A172 (cell line): ENCODE measurements at places on chromosomes 1 and 21.
A peak's percentile ranks its signal among the peaks of the same experiment; 100 is the strongest.

GRCh38 chr1:42797414-42797813 lies 12.6 kb downstream of the TMEM269 start:
- no peak for DNase-seq

DNA sequence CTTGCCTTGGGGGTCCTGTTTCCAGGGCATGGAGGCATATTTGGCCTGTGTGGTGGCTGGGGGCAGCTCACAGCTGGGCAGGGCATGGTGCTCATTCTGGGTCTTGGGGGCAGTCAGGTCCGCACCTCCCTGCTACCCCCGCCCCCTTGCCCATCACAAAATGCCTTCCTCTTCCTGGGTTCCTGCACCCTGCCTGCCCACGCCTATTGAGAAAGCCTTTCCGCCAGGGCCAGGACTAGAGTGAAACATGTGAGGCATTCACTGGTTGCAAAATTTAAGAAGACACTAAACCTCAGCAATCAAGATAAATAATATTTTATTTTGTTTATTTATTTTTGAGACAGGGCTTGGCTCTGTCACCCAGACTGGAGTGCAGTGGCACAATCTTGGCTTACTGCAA lies 19.7 kb downstream of the PTAFR start:
- no peak for DNase-seq

GRCh38 chr1:110583505-110583904 lies 22.7 kb downstream of the KCNA2 start:
- no peak for DNase-seq

- DNase-seq: peak; percentile 43
These were observed 22.5 kb downstream of the NTMT2 start for GRCh38 chr1:170168265-170168664.

DNA sequence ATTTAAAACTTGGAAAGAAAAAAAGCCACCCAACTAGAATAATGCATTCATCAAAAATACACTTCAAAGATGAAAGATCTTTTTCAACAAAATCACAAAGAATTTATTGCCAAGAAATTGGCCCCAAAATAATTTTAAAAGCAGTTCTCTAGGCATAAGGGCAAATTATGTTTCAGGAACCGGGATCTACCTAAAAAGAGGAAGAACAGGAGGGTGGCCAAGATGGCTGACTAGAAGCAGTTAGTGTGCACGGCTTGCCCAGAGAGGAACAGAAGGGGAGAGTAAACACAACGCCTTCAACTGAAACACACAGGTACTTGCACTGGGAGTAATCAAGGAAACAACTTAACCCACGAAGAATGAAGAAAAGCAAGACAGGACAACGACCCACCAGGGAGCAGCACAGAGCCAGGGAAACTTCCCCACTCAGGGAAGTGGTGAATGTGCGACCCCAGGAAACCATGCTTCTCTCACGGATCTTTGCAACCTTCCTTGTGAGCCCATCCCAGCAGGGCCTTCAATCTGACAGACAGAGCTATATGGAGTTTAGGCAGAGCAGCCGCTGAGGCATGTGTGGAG lies 46.1 kb downstream of the ACKR1 start:
- no peak for DNase-seq

DNA sequence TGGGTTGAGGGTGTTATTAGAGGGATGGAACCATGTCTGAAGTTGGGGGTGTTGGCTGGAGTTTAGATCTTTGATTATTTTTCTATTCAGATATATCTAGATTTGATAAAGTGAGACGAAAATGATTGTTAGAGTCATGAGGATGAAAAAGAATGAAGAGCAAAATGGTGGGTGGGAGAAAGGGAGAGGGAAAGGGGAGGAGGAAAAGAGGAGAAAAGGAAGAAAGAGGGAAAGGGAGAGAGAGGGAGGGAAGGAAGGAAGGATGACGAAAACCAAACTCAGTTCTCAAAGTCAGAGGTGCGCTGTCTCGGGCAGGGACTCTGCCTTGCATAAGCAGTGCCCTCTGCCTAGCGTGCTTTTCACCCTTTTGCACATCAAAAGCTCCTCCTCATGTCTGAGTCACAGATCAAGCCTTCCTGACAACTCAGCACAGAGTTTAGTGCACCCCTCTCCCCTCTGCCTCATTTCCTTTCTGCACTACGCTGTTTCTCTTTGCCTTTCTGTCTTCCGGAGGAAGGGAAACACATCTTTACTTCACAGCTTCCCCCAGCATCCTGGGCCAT lies 225.8 kb upstream of the PROX1 start:
- peak; percentile 38 for DNase-seq

DNA sequence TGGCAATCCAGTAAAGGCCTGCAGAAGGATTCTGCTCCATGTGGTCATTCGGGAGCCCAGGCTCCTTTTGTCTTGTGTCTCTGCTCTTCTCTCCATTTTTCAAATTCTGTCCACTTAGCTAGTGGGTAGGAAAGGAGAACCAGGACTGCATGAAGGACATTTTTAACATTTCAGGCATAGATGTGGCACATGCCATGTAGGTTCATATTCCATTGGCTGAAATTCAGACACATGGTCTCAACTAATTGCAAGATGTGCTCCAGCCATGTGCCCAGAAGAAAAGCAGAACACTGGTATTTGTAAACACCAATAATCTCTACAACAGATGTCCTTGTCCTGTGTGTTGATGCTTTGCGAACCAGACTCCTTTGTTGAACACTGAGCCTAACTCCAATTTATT lies 85.2 kb upstream of the WLS start:
- no peak for DNase-seq

DNA sequence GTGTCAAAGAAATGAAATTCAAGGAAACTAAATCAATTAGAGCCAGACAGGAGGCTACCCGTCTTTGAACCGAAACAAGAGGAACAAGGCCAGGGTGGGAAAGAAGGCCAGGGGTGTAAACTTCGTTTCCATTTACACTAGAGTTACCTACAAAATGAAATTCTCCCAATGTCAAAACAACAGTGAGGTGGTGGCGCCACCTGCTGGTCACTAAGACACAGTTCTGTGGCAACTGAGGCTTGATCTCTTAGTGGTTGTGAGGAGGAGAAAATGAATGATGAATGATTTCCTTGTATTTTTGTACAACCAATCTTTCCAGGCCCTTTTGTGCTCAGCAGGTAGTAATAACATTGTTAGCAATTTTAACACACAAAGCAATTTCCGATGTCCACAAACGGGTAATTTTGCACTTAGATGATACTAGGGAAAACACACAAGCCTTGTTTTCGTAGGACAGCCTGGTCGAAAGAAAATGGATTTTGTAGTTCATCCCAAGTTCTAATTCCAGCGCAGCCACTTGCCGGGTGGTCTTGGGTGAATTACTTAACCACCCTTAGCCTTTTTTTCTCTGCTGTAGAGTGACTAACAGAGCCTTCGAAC lies 54.8 kb upstream of the SOD1 start:
- DNase-seq: peak; percentile 77

DNA sequence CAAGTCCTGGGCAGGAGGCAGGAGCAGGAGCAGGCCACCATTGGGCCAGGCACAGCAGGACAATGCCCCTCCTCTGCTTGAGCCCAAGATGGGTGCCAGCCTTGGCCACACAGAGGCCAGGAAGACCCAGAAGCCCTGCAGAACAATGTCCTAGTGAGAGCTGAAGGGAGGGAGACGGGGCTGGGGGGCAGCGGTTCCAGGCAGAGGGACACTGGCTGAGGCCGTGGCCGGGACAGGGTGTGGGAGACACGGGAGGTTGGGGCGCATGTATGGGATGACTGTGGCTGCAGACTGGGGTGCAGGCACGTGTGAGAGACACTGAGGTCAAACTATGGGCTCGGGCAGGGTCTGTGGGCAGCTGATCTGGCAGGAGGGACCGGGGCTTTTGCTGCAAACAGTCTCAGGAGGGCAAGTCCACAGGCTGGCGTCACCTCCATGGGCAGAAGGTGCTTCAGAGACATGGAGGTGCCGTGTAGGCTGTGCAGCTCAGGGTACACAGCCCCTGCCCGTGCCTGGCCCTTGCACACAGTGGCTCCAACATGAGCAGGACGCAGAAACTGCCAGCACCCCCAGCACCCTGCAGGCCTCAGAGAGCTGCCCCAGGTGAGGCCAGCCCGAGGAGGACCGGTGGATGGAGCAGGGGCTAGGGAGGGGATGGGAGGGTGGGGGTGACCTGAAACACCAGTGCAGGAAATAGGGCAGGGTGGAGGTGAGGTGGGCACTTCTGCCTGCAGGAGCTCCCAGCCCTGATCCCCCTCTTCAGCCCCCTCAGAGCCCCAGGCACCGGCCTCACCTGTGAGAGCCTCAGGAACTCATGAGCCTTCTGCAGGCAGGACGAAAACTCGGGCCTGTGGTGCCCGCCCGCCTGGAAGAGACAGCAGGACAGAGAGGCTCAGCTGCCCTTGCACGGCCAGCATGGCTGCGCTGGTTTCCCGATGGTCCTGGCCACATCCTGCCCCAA lies 19.5 kb downstream of the LSS start:
- no peak for DNase-seq

DNA sequence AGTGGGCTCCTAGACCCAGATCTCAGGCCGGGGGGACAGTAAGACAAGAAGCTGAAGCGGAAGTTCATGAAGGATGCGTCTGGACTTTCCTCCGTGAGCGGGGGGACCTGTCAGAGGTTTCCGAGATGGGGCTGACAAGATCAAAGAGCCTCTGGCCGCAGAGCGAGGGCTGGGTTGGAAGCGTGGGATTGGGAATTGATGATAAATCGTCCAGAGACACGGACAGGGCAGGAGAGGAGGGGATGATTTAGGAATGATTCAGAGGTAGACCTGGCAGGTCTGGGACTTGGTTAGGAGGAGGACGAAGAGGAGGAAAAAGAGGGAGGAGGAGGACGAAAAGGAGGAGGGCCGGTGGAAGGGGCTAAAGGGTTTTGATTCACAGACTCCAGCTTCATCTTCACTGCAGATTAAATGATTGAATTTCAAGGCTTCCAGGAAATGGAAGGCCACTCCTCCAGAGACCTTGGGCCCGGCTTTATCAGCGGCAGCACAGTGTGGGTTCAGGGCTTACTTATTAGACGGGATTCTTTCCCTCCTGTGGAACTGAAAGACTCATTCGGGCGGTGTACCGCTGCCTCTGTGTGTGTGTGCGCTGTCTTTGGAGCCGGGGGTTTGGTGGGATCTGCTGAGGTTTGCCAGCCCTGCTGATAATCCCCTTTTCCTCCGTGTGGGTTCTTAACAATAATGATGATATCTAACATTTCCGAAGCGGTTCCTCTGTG lies 85.7 kb upstream of the SLC45A1 start:
- DNase-seq: no peak

- peak; percentile 53 for DNase-seq
These were observed 206.0 kb downstream of the CENPF start for GRCh38 chr1:214808845-214809460.

DNA sequence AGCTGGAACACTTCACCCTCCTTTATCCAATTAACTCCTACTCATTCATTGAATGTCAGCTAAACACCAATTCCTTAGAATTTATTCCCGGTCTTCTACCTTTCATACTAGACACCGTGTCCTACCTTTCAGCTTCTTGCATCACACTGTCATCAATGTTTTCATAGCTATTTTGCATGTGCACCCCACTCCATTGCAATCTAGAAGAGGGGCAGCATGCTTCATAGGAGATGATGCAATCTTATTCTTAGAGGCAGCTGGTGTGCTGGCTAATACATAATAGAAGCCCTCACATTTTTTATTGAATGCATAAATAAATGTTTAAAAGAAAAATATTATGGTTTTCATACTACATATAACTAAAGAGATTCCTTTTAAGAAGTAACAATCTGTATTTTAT lies 123.6 kb downstream of the DSCAM start:
- DNase-seq: no peak

- DNase-seq: no peak
These were observed 27.8 kb downstream of the RALGPS2 start for GRCh38 chr1:178752891-178753290.

- DNase-seq: no peak
These were observed 647.5 kb upstream of the CHRM3 start for GRCh38 chr1:238738892-238739291.

- no peak for DNase-seq
These were observed 65.1 kb upstream of the RAB4A start for GRCh38 chr1:229205854-229206253.

- no peak for DNase-seq
These were observed 67.3 kb upstream of the MAP10 start for GRCh38 chr1:232737917-232738316.

DNA sequence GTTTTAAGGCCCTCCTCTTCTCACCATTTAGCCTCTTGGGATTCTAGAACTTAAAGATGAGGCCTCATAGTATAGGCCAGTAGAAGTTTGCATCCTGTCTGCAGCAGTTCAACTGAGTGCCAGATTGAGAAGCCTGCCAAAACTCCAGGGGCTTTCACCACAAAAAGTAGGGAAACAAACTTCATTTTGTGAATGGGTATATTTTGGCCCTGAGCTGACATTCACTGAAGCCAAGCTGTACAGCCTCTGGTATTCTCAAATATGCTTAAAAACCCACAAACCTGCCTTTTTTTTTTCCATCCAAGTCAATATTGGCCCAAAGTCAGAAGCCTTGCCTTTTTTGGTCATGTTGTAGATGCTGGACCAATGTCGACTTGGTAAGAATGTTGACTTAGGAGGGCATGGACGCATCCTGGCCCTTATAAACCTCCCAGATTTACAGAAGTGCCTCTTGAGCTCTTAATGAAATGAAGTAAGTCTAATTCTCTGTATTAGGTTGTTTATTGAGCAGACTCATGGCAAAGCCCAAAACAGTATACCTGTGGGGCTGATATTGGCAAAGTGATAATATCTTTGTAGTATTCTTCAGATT lies 337.5 kb downstream of the CHRM3 start:
- DNase-seq: no peak

GRCh38 chr1:25958465-25958864 lies 39.4 kb downstream of the PAFAH2 start:
- peak; percentile 72 for DNase-seq

DNA sequence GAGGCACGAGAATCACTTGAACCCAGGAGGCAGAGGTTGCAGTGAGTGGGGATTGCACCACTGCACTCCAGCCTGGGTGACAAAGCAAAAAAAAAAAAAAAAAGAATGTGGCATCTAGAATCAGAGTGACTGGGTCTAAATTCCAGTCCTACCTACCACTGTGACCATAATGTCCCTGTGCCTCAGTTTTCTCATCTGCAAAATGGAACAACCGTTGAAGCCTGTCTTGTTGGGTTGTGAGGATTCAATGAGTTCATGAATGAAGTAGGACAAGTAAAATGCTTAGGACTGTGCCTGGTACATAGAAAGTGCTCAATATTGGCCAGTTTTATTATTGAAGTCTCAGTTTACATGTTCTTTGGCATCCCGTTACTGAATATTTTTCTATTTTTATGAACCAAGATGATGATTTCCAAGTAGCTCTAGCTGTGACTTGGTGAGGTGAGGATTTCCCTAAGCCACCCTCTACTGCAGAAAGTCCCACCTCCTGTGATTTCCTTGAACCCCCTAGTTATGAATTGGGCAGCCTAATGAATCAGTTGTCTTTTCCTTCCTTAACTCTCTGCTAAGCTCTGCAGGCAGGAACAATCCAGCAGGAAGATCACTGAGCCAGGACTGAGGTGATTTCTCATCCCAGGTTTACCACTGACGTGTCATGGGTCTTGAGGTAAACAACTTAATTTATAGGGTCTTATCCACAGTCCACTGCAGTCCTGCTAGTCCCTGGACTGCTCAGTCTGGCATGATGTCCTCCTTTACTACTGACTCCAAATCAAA lies 18.9 kb upstream of the MEAF6 start:
- no peak for DNase-seq

- DNase-seq: no peak
These were observed 147.0 kb downstream of the POU2F1 start for GRCh38 chr1:167367705-167368104.

GRCh38 chr1:58899587-58900271 lies 115.9 kb upstream of the JUN start:
- DNase-seq: no peak
